ENCODE measurements at places on chromosomes 1 and 21.

DNA sequence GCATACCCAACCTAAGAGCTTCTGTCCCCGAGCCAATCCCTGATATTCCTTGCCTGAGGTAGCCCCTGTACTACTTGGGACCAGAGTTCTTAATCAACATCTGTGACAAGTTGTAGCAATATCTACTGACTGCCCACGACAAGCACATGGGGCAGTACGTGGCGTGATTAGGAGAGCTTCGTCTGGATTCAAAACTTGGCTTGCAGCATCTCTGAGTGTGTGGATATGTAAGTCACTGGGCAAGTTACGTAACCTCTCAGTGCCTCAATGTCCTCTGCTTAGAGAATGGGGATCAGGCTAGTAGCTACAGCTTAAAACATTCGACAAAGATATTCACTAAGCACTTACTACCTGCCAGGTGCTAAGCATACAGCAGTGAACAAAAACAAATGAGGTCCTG lies 5.0 kb downstream of the HSPG2 start:
- no peak for DNase-seq

DNA sequence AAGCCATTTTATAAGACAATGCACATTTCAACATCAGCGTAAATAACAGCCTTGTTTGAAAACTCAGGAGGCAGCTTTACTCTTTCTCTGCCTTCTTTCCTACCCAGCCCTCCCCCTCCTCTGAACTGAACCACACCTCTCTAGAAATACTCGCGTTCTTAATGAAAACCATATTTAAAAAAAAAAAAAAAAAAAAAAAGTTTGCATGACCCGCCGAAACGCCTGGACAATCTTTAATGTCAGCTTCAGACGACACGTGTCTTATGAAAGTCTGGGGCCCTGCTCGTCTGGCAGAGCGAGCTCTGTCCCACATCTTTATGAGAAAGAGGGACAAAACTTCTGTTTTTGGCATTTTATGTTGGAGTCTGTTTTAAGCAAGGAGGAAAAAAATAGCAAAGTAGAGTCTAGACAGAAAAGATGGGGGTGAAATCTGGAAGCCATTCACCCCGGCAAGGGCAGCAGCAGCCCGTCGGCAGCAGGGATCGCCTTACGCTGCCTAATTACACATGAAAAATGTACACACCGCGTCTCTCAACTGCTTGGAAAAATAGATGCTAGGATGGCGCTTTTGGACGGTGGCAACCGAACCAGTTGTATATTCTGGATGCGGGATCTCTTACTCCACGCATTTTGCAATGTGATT lies 130.4 kb upstream of the ETS2 start:
- DNase-seq: no peak

GRCh38 chr1:231634323-231635013 lies 7.9 kb downstream of the DISC1 start:
- no peak for DNase-seq

GRCh38 chr1:116373431-116374352 lies 648 bp downstream of the ATP1A1 start:
- no peak for DNase-seq

DNA sequence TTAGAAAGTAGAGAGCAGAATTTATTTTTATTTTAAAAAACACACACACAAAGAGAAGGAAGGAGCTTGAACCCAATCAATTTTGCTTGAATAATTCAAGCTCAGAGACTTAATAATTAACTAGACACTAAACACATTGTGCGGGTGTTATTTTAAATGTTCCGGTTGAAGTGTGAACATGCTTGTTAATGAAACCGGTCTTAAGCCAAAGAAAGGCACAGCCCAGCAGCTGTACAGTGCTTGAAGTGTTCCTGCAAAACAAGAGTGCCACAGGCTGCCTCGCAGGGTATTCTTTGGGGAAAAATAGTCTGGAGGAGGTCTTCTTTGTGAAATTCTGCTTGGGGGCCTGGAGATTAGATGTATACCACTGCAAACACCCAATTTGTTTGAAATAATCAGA lies 2.2 kb upstream of the CDC42BPA start:
- no peak for DNase-seq

Data from astrocyte of the cerebellum (primary cell).